Activated CD8-positive, alpha-beta memory T cell treated with anti-CD3 and anti-CD28 coated beads, Interleukin-2, amount 50 U/mL, for 48 hours (primary cell): ENCODE measurements at places on chromosomes 7 and 10.

DNA sequence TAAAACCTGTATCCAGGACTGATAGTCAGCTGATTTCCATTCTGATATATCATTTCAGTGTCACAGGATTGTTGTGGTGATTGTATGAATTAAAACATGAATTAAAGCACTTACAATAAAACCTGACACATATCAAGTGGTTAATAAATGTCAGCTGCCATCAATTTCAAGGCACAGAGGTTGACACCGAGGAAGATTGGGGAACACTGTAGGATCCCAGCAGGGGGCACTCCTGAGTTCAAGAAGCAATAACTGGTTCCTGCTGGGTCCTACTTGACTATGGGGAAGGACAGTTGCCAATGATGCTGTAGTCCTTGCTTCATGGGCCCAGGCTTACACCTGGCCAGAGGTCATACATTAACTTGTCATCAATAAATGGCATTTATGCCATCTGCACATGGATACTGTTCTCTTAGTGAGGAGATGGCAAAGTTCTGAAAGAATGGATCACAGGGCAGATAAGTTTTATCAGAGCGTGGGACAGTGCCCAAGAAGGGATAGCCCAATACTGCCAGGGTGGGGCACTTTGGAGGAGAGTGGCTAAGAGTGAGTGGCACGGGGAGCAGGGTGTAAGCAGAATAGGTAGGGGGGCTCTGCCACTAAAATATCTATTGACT, 24.1 kb downstream of the FZD1 start:
- peak; percentile 51 for DNase-seq

DNA sequence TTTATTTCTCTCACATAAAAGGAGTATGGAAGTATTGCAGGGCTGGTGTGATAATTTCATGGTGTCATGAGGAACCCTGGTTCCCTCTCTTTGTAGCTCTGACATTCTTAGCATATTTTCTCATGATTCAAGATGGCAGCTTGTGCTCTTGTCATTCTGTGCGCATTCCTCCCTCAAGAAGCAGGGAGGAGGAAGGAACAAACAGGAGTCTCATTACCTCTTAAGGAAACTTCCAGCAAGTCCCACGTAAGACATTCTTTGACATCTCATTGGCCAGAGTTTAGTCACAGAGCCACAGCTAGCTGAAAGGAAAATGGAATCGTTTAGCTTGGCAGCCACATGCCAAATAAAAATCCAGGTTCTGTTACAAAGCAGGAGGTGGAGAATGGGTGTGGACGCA, 546.8 kb downstream of the LRMDA start:
- DNase-seq = no peak

GRCh38 chr7:41316410-41316809, 386.5 kb downstream of the INHBA start:
- DNase-seq = no peak

DNA sequence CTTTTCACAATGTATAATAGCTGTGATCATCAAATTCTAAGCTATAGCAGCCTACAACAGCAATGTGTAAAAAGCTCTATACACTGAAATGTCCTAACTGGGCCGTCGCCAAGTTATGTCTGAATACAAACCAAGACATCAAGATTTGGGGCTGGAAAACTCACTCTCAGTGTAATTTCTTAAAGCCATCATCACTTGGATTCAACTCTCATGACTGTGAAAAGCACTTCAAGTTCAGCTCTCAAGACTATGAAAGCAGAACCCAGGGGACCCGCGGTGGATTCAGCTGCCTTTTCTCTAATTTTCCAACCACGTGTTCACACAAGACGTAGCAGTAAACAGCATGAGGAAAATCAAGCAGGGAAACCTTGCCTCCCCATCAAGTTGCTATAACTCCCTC, 15.8 kb upstream of the ZNRF2 start:
- DNase-seq = no peak

DNA sequence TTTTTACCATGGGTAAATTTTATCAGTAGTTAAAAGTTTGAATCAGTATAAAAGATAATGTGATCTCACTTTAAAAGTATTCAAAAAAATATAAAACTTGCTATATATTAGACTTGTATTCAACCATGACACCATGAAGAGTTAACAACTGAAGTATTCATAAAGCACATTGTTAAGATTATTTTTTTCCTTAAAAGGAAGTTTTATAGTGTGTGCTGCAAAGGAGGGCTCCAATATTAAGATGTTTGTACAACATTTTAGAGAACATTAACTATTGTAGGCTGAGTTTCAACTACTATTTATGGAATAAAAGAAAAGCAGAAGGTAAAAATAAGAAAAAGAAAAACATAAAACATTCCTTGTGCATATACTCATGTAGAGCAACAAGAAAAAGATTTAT, 24.5 kb upstream of the CUBN start:
- DNase-seq = no peak

DNA sequence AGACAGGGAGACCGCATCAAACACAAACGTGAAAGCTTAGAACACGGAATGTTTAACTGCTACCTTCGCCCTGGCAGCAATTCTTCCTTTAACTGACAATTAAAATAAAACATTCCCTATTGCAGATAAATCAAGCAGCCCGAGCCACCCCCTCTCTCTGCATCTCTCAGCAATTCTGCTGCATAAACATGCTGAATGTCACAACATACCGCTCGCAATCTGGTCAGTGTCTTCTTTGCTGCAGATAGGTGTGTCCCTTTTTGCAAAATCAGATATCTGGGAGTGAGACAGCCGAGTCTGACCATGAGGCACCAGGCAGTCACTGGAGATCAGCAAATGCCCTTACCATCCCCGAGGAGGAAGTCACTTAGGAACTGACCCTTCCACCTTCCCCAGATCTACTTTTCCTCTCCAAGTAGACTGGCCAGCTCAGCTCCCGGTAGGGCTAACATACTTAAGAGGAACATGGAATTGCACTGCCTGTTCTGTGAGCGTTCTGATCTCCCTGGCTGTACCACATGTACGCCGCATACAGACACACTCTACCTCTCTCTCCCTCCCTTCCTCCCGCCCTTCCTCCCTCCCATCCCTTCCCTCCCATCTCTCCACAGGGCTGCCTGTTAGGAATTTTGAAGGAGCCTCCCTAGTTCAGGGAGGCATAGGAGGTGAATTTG, at the start of gene FRMD4A:
Gene FRMD4A (minus strand): TSS at position 537 of the 674 bp plus-strand sequence.
- DNase-seq = no peak

- DNase-seq = peak; percentile 85
These were observed 30.6 kb downstream of the TLX1 start for GRCh38 chr10:101161494-101162299.

GRCh38 chr7:115410972-115411686, 489.2 kb downstream of the MDFIC start:
- DNase-seq = no peak

DNA sequence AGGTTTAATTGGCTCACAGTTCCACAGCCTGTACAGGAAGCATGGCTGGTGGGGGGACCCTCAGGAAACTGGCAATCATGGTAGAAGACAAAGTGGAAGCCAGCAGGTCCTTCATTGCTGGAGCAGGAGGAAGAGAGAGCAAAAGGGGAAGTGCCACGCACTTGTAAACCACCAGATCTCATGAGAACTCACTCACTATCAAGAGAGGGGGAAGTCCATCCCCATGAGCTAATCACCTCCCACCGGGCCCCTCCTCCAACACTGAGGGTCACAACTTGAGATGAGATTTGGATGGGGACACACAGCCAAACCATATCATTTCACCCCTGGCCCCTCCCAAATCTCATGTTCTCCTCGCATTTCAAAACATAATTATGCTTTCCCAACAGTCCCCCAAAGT, 171.9 kb upstream of the CACNA2D1 start:
- DNase-seq = no peak

GRCh38 chr7:76048668-76048988, 722 bp downstream of the MDH2 start:
- DNase-seq = peak; percentile 59

GRCh38 chr7:55073976-55074528, 55.2 kb downstream of the EGFR start:
- DNase-seq = no peak

GRCh38 chr10:78033637-78034470, at the start of gene RPS24:
RPS24 (plus strand) TSS chr10:78033863; CDS start chr10:78033902, 39 bp downstream.
- DNase-seq = peak; percentile 93

- no peak for DNase-seq
These were observed 20.9 kb downstream of the STOX1 start for GRCh38 chr10:68848281-68848680.

DNA sequence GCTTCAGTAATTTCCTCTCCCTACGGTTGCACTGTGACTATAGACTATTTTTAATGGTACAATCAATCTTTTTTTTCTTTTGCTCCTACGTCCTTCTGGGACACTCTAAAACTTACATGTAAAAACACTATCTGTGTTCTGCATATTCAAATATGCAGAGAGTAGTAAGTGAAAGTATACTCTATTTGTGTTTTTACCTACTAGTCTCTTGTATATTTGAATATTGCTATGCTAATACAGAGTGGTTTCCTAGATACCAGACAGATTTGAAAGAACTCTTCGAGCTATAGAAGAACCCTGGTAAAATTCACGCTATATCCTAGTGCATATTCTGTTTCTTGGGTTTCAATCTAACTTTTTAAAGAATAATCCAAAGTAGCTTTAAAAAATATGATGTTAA, 200.8 kb upstream of the LRRN3 start:
- no peak for DNase-seq

DNA sequence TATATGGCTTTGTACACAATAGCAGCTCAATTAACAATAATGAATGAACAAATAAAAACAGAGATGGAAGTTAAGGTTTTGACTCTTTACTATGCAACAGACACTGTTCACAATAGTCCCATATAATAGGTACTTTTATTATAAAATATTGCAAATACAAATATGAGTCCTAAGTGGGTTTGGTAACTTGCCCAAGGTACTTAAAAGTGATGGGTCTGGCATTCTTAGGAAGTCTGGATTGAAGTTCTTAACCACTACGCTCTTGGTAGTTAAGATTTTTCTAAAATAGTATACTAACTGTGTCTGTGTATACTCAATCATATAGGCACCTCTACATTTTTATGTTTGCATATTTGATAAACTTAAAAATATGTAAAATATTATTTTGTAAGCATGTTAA, 55.5 kb downstream of the HGF start:
- no peak for DNase-seq

DNA sequence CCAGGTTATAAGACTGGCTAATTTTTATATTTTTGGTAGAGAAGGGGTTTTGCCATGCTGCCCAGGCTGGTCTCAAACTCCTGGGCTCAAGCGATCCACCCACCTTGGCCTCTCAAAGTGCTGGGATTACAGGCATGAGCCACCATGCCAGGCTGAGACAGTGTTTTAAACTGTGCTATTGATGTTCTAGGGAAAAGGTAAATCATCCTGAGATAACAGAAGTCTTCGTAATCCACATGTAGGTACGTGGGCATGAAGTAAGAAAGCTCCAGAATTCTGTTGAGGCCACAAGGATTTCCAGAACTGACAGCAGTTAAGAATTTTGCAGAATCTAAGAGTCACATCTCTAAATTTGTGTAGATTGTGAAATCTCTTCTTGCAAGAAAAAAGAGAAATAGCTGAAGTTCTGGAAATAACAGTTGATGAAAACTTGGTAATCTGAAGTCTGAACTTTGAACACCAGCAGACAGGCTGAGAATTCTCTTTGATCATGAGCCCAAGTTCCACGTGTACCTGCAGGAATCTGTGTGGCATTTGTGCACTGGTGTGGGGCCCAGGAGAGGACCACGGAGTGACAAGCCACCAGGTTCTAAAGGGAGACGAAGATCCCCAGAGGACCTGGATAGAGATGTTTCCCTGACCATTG, 24.6 kb downstream of the C7orf33 start:
- DNase-seq = no peak

DNA sequence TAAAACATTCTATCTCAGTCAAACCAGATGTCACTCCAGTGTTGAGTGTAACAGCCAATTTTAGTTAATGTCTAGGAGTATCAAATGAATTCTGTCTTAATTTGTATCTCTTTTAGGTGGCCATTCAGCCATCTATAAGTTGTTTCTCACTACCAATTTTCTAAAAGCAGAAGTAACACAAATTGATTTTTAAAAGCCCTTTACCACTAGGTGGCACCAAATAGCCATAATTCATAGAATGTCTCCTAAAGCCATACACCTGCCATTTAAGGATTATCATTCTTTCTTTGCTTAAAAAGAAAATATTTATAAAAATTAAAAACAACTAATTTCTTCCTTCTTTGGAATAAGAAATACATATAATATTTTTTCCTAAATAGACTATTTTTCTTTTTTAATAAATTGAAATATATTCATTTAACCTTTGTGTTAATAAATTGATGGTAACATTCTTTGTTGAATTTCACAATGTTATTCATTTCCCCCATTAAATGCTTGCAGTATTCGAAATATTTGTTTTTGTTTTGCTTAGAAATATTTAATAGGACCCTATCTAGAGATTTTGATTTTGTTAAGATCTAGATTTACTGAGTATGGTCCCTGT, 107.8 kb upstream of the PPP1R3A start:
- no peak for DNase-seq

DNA sequence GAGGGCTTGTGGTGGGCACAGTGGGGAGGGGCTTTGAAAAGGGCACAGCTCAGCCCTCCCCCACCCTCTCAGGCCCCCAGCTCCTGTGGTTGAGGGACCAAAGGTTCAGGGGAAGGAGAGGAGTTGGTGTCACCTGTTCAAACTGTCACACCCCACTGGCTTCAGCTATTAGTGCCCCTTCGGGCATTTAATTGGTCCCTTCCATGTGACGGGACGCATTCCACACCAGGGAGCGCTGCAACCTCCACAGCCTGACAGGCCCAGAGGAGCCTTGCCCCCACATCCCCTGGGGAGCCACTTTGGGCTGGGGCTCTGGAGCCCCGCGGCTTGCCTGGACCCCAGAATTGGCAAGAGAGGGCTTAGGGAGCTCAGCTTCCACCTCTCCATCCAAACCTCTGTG, 75.7 kb downstream of the C10orf105 start:
- no peak for DNase-seq

DNA sequence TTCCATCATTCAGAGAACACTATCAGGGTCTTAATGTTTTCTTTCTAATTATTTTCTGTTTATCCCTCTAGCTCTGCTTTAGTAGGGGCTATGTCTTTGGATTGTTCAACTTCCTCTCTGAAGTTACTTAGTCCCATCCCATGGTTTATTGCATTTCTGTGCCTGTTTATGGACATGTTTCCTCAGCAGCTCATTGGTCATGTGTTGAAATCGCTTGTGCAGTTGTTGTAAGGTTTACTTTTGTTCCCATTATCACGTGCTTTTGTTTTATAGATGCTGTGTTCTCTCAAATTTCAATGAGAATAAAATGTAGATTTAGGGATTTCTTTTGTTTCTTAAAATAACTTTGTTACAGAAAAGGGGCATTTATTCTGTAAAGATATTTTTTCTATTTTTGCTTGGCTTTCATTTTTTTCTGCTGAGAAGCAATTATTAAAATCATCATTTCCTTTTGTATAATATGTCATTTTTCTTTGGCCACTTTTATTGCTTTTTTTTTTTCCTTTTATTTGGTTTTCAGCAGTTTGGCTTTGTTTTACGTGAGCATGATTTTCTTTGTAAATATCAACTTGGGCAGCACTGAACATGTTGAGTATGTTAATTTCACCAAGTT, 110.9 kb downstream of the CCDC7 start:
- DNase-seq = no peak

DNA sequence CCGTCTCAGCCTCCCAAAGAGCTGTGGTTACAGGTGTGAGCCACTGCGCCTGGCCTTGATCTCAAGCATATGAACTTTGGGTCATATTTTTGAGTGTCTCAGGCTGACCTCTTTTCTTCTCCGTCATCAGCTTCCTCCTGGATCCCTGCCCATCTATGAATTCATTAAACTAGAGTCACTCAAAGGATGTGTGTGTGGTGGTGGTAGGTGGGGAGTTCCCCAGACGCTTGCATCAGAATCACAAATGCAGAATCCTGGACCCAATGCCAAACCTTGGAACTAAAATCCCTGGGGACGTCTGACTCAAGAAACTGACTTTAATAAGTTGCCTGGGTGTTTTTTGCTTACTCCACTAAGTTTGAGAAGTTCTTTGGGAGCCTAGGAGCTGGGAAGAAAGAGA, 6.7 kb upstream of the CREB5 start:
- no peak for DNase-seq
